A549 treated with Hydrocortisone at 1 μM for 4 hours (cell line): ENCODE measurements at places on chromosomes 4 and X. TPM values are rescaled to one million over a fixed set of nuclear protein-coding genes. Genes with fewer than 3 reads are reported as not detected.

APELA gene
- not detected in 5 replicates for total RNA-seq

PAGE2 gene
- total RNA-seq, result not detected in 5 replicates

DGAT2L6 gene
- not detected in 5 replicates for total RNA-seq

TASL gene
- not detected in 5 replicates for total RNA-seq

ARAF gene
- total RNA-seq, result 46.6 to 57.5 TPM (median 54.7 TPM) in 5 replicates

NDNF gene
- total RNA-seq, result not detected in 5 replicates
